Suppressor macrophage treated with lipopolysaccharide for 4 hours (primary cell): ENCODE measurements at places on chromosomes 12 and 14.

DNA sequence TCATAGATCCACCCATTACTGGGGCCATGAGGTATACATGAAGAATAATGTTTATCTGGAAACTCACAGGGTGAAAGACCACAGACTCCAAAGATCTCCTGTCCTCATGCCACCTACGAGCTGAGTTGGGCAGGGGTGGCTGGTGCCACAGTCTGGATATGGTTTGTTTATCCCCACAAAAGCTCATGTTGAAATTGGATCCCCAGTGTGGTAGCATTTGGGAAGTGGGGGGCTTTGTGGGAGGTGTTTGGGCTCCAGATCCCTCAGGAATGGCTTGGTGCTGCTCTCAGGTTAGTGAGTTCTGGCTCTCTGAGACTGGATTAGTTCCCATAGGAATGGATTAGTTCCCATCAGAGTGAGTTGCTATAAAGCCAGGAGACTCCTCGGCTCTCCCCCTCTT, 192.3 kb upstream of the FSCB start:
- no peak for DNase-seq

- peak; percentile 75 for DNase-seq
Observed at GRCh38 chr12:8590842-8591545, 21.7 kb downstream of the AICDA start.

GRCh38 chr14:42140831-42141279, 534.2 kb downstream of the LRFN5 start:
- DNase-seq: no peak

GRCh38 chr12:119565404-119565803, 28.2 kb upstream of the TMEM233 start:
- DNase-seq: no peak

DNA sequence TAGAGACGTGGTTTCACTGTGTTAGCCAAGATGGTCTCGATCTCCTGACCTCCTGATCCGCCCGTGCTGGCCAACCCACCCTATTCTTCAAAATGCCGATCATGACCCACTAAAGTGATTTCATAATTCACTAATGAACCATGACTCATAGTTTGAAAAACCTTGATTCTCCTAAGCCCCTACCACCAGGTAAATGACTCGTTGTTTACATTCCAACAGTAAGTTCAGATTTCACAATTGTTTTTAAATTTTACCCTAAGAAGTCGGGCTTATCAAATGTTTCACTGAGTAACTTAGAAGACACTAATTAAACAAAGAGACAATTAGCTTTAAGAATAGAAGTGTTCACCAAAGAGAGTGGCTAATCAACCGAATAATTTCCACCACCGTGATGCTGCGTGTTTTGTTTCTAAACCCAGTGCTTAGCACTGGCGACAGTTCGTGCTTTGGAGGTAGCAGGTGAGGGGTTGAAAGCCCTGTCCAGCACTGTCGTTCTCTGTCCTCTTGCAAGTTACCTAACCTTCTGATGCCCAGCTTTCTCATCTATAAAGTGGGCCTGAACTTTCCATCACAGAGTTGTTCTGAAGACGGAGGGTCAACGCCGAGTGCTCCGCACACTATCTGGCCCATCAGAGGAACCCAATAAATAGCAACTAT, 136.5 kb downstream of the NTF3 start:
- DNase-seq: no peak

- peak; percentile 73 for DNase-seq
Observed at GRCh38 chr12:32139064-32139421, 32.4 kb downstream of the BICD1 start.

- DNase-seq: no peak
Observed at GRCh38 chr14:86574778-86575129, 1044.8 kb downstream of the FLRT2 start.

DNA sequence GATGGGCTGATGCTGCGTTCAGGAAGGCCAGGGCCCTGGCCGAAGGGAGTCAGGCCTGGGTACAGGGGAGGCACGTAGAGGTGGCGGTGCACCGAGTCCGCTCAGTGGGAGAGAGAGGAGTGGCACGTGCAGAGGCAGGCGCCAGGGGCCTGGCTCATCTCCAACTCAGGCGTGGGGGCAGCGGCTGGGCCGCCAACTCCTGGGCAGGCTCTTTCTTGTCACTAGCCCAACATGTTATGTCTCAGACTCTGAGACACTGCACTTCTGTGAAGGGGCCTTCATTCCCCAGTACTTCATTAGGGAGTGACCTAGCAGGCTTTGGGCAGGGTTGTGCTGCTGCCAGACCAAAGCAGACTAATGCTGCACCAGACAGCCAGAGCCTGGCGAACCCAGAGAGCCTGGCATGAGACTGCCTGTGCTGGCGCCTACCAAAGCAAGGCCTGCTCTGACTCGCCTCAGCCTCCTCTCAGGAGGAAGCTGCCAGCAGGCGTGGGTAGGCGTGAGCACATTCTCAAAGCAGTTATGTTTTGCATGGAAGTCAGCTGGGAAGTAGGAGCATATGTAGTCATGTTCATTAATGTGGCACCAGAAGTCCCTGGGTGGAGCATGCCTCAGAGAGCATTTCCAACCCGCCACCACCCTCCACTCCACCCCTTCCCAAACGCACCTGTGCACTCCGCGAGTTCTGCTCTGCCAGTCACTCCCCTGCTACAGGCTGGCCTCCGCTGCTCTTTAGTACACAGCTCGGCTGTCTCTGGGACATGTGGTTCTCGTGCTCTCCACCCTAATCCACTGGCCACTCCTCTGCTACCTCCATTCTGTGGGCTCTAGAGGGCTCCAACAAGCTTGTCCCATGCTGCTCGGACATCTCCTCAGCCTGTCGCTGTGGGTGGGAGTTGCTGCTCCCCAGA, 9.7 kb downstream of the CKB start:
- peak; percentile 55 for DNase-seq

GRCh38 chr12:69027411-69027881, 94.5 kb upstream of the CPM start:
- peak; percentile 30 for DNase-seq
